Fibroblast of lung (primary cell): ENCODE measurements at places on chromosomes 16 and 17.
A peak's percentile ranks its signal among the peaks of the same experiment; 100 is the strongest.

DNA sequence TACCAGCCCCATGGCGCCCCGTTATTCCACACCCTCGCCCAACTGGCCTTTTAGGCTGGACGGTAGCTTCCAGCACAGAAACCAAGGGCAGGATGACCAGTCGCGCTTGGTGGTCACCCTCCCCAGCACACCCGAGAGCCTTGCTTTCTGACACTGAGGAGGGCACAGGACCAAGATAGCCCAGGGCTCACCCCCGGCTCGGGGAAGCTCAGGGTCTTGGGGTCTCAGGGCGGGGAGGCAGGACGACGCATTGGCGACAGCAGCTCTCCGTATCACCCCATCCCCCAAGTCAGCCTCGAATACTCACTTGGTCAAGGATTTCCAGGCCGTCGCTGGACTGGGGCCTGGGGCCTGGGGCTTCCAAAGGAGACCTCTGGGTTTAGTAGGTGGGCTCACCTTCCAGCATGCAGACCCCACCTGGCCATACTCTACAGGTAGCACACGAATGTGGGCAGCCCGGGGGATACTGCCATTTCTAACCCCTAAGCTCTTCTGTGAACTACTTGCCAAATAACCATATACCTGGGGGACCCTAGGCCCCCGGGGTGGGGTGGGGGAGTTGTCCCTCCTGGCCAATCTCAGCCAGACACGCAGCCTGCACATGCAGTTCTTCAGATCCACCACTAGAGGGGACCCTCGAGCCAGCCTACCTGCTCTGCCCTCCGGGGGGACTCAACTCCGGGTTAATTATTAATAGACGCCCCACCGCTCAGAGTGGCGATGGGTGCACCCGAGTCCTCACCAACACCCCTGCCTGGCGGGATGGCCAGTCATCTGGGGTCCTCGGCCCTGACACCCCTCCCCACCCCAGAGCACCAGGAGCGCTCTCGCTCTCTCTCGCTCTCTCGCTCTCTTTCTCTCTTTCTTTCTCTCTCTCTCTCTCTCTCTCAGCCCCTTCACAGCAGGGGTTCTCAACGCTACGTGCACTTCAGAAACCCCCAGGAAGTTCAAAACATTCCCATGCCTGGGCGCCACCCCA, 30.0 kb downstream of the TBC1D16 start:
- no peak for DNase-seq

GRCh38 chr16:8923199-8923598, 40.5 kb downstream of the USP7 start:
- DNase-seq = no peak

DNA sequence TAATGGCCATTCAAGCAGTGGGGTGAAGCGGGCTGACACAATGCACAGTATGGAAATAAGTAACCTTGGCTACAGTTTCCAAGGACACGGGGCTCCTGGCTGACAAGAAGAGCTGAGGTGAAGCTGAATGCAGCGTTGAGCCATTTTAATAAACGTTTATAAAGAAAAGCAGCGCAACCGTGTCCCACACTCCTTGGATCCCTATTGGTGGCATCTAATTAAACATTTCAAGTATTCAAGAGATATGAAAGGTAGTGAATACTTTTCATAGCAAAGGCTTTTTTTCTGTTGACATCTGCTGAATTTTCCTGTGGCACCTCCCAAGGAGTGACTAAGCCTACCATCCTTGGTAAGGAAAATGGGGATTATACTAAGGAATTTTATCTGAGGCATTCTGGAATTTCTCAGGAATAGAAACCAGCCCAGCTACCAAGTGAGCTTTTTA, 26.5 kb downstream of the DUSP14 start:
- no peak for DNase-seq

- peak; percentile 62 for DNase-seq
Measured at GRCh38 chr17:50127697-50128361, 2.1 kb downstream of the SAMD14 start.

DNA sequence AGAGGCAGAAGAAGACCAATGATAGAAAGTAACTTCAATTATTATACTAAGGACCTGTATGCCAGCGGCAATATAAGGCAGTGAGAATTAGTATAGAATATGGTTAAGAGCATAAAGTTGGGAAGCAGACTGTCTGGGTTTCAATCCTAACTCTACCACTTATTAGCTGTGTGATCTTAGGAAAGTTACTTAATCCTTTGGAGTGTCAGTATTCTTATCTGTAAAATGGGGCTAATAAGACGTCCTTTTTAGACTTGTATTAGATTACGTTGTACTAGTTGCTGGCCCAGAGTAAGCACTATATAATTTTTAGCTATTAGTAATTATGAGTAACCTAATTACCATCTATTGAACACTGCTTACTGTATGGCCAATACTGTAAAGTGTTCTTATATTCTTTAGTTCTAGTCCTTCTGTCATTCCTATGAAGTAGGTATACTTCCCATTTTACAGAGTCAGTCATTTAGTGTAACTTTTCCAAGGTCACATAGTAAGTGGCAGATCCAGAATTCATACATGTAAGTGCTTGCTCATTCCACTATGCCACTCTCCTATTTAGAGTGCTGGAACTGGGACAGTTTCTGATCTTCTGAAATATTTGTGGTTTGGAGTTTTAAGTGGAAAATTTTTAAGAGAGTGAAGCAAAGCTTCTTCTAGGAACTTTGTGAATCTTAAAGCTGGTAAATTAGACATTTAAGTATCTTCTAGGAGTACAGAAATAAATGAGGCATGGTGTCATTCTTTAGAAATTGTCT, 22.5 kb downstream of the HEATR9 start:
- peak; percentile 53 for DNase-seq

DNA sequence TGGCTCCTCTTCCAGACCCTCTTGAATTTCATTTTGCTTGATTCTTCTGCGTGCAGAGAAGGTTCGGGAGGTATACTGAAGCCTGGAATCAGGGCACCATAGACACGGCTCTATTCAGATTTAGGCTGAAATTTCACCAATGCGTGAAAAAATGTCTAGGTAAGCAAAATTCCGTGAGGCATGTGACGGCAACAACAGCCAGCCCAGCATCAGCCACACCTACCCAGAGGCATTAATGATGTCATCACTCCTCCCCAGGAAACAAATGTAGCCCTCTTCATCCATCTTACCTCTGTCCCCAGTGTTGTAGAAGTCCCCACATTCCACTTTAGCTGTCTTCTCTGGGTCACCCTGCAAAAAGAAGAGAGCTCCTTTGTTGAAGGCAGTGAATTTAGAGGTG, 50.8 kb upstream of the ACSM2B start:
- no peak for DNase-seq

DNA sequence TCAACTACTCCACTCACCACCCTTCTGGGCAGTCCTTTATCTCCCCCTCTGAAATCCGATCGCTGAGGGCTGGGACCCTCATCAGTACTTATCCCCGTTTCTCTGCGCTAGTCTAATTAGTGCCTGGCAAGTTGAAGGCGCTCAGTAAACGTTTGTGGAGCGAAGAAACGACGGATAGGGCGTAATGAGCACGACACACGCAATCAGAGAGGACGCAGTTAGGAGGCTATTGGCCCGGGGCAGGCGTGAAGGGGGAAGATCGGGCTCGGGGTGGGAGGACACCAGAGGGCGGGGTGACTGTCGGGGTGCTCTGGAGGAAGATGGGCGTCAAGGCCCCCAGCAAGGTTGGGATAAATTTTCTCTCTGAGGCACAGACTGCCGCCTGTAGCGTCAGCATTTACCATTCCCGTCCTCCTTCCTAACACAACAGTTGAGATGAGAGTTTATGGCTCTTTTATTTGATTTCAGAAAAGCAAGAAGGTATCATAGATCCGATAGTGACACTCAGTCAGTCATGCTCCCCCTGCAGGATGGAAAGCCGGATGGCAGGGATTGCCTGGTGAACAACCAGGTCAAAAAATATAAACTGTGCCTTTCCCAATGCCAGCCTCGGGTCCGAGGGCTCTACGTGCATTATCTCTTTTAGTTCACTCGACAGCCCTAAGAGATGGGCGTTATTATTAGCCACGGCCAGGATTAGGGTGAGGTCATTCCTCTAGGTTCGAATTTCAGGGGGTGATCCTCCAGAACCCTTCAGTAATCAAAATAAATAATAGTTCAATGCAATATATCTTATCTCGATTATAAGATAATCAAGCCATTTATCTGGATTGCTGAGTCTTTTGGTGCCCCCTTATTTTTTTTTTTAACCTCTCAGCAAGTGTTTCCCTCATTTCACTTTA, 9.5 kb upstream of the ARL4D start:
- peak; percentile 84 for DNase-seq

DNA sequence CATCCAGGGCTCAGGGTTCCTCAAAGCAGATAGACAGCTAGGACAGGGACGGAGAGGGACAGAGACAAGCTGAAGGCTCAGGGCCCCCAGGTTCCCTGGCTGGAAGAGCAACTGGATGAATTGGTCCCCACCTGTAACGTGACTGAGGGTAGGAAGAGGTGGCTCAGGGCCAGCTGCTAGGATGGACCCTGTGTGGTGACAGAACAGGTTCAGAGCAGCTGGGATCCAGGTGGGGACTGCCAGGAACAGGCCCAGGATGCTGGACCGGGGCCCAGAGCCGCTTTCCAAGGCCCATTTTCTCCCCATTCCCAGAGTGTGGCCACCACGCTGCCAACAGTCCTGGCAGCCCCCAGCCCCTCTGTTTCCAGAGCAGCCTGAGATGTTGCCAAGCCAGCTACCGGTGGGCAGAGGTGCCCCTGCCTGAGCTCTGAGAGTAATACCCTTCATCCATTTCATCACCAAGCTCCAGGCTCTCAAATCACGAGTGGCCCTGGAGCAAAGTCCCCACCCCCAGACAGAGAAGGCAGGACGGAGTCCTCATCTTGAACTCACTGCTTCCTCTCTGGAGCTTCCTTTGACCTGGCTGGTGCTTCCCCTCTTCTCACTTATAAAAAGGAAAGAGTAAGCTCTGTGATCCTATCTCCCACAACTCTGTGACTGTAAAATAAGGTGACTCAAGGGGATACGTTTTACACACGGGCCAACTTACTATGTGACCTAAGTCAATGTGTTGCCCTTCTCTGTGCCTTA, 79.6 kb downstream of the TMEM132E start:
- DNase-seq = no peak

GRCh38 chr16:583815-584591, 5.9 kb upstream of the RAB40C start:
- DNase-seq = no peak

DNA sequence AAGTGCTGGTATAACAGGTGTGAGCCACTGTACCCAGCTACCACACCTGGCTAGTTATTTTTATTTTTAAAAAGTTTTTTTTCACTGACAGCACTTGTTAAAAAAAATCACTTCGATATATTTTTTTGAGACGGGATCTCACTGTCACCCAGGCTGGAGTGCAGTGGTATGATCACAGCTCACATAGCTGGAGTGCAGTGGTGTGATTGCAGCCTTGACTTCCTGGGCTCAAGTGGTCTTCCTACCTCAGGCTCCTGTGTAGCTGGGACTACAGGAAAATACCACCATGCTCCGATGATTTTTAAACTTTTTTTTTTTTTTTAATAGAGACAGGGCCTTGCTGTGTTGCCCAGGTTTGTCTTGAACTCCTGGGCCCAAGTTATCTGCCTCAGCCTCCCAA, 12.9 kb downstream of the NBR1 start:
- no peak for DNase-seq

DNA sequence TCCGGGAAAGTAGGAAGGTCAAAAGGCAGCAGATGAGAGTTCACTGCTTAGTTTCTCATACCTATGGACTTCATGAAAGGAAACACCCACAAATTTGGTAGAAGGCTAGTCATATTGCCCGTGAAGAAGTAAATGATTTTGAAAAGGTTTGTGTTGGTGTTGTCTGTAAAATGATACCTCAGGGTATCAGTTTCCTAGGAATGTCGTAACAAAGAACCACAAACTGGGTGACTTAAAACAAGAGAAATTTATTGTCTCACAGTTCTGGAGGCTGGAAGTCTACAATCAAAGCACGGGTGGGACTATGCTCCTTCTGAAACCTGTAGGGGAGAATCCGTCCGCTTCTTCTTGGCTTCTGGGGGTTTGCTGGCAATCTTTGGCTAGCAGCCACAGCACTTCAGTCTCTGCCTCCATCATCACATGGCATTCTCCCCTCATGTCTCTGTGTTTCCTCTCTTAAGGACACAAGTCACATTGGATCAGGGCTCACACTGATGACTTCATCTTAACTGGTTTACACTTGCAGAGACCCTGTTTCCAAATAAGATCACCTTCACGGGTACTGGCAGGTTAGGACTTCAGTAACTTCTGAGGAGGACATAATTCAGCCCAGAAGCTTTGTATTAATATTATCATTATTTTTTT, 2.0 kb upstream of the NAE1 start:
- DNase-seq = peak; percentile 15

DNA sequence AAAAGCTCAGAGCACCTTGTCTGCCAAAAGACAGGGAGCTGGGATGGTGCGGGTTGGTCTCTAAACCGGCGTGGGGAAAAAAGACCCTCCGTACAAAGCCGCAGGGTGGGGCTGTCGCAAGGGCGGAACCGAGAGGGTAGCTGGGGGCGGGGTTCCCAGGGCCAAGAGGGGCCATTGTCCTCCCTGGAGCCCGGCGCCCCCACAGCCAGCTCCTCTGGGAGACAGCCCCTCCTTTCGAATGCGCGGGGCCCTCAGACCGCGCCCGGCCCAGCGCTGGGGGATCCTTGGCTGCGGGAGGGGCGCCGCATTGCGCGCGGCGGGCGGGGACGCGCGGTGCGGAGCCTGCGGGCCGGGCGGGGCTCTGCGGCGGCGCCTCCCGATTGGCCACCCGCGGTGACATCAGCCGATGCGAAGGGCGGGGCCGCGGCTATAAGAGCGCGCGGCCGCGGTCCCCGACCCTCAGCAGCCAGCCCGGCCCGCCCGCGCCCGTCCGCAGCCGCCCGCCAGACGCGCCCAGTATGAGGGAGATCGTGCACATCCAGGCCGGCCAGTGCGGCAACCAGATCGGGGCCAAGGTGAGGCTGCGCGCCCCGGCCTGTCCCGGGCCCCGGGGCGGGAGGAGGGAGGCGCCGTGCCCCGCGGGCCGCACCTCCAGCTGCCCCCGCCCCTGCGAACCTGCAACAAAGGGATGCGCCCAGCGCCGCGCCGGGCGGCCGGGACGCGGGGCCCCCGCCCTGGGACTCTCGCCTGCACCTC, at the start of gene TUBB3:
Gene TUBB3, plus strand, starts transcription at position 459 of the 756 bp plus-strand sequence. Its CDS starts 60 bp downstream, at position 519.
- DNase-seq = peak; percentile 81

- no peak for DNase-seq
Measured at GRCh38 chr17:79398441-79398840, 212.4 kb downstream of the RBFOX3 start.

- no peak for DNase-seq
Measured at GRCh38 chr17:28367641-28368305, 2.3 kb downstream of the VTN start.

- DNase-seq = peak; percentile 71
Measured at GRCh38 chr17:4949321-4950074, 1.2 kb upstream of the PFN1 start.

- DNase-seq = no peak
Measured at GRCh38 chr17:10316801-10317542, 55.8 kb downstream of the MYH13 start.

GRCh38 chr17:45850468-45850867, 5.8 kb downstream of the SPPL2C start:
- DNase-seq = no peak

GRCh38 chr16:8720080-8720966, 45.9 kb downstream of the ABAT start:
- DNase-seq = no peak
